ENCODE measurements at places on chromosomes 7 and 10.

DNA sequence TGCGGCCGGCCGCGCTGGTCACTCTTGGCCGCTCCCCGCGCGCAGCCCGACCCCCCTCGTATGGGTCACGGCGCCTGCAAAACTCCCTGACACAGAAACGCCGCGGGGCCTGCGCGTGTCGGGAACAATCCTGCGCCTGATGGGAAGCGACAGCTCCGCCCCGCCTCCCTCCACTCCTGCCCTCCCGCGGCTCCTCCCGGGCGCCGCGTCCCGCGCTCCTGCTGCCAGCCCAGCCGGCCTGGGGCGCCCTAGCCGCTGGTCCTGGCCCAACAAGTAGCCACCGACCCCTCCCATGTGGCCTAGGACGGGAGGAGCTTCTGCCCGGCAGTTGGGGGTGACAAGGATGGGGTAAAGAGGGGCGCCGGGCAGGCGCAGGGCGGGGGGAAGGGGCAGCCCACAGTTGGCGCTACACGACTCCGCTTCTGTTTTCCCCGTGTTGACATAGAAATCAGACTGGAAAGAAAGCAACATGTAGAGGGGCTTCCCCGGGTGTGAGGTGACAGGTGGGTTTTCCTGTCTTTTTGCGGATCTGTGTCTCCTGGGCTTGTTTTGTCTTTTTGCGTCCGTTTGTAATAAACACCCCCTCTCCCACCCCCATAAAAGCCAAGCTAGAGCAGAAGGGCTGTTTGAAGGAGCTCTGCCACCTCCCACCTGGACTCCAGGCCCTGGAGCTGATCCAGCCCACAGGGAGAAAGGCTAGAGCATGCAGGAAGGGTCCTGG lies 35.1 kb upstream of the PAX2 start:
- H3K4me3 ChIP-seq: no peak overlapping the region
- no peaks in the 10 kb centered on the region for H3K36me3 ChIP-seq
- H3K4me1 ChIP-seq: no peaks in the 10 kb centered on the region

GRCh38 chr7:90613088-90613498 lies 17.0 kb downstream of the CDK14 start:
- H3K4me3 ChIP-seq: no peak overlapping the region
- no peaks in the 10 kb centered on the region for H3K4me1 ChIP-seq
- no peaks in the 10 kb centered on the region for H3K27me3 ChIP-seq
- H3K27ac ChIP-seq: no peak overlapping the region

DNA sequence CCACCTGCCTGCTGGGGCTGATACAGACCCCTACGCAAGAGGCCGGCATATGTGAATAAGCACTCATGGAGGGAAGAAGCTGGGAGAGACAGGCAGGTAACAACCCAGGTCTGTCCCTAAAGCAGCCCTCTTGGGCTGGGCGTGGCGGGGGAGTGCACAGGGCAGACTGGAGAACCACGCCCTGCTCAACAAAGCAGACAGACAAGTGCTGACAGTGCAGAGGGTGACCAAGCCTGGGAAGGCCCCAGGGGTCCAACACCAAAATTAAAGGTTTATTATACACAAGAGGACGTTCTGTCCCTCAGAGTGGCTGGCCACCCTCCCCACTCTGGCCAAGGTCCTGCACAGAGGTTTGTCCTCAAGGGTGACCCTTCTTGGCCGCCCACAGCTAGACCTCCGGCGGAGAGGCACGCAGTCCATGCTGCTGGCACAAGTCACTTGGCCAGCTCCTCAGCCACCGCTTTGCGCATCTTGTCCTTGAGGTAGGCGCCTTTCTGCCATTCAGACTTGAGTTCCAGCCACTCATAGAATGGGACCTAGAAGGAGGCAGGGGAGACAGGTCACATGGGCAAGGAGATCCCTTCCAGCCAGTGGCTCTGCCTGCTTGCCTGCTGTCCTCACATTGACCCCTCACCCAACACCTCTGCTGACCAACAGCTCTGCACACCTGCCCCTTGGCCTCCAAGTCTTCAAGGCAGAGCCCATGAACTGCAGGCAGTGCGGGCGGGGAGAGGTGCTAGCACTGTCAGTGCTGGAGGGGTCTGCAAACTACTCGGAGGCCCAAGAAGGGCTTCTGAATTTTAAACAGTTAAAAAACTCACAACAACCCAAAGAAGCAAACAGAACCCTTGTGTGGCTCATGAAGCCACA lies 11.4 kb upstream of the NACAD start:
- no peak overlapping the region for H3K27ac ChIP-seq
- peaks cover 17% of the 10 kb centered on the region for H3K36me3 ChIP-seq
- H3K4me1 ChIP-seq: no peaks in the 10 kb centered on the region
- no peak for DNase-seq
- H3K4me3 ChIP-seq: no peak overlapping the region

GRCh38 chr10:103470761-103471653 lies 8.0 kb downstream of the CALHM3 start:
- no peak for DNase-seq
- no peak overlapping the region for H3K4me3 ChIP-seq
- no peak overlapping the region for H3K27ac ChIP-seq
- H3K4me1 ChIP-seq: no peaks in the 10 kb centered on the region

- no peak for DNase-seq
- no peak overlapping the region for H3K4me3 ChIP-seq
- no peaks in the 10 kb centered on the region for H3K27me3 ChIP-seq
- H3K4me1 ChIP-seq: no peaks in the 10 kb centered on the region
- no peaks in the 10 kb centered on the region for H3K36me3 ChIP-seq
- no peak overlapping the region for H3K27ac ChIP-seq
These were observed 18.9 kb upstream of the AGFG2 start for GRCh38 chr7:100520138-100520537.

- peaks cover 2% of the 10 kb centered on the region for H3K36me3 ChIP-seq
- no peak overlapping the region for H3K27ac ChIP-seq
- no peaks in the 10 kb centered on the region for H3K4me1 ChIP-seq
- DNase-seq: no peak
- no peaks in the 10 kb centered on the region for H3K27me3 ChIP-seq
- H3K4me3 ChIP-seq: no peak overlapping the region
These were observed 68.2 kb downstream of the SLC37A3 start for GRCh38 chr7:140330128-140330527.

- H3K4me1 ChIP-seq: no peaks in the 10 kb centered on the region
- no peaks in the 10 kb centered on the region for H3K27me3 ChIP-seq
- H3K27ac ChIP-seq: no peak overlapping the region
These were observed 248.6 kb upstream of the MAGI2 start for GRCh38 chr7:79702116-79702515.

GRCh38 chr10:35685402-35685801 lies 43.3 kb upstream of the FZD8 start:
- no peaks in the 10 kb centered on the region for H3K27me3 ChIP-seq
- H3K4me3 ChIP-seq: no peak overlapping the region
- H3K4me1 ChIP-seq: no peaks in the 10 kb centered on the region
- no peaks in the 10 kb centered on the region for H3K36me3 ChIP-seq

- H3K4me1 ChIP-seq: no peaks in the 10 kb centered on the region
- H3K27ac ChIP-seq: no peak overlapping the region
- no peak overlapping the region for H3K4me3 ChIP-seq
- peaks cover 2% of the 10 kb centered on the region for H3K36me3 ChIP-seq
- H3K27me3 ChIP-seq: no peaks in the 10 kb centered on the region
These were observed 9.7 kb upstream of the GARS1 start for GRCh38 chr7:30584965-30585364.

GRCh38 chr7:118713039-118713438 lies 488.5 kb downstream of the ANKRD7 start:
- no peak overlapping the region for H3K27ac ChIP-seq
- H3K36me3 ChIP-seq: no peaks in the 10 kb centered on the region
- no peak for DNase-seq
- H3K4me1 ChIP-seq: no peaks in the 10 kb centered on the region
- no peak overlapping the region for H3K4me3 ChIP-seq

DNA sequence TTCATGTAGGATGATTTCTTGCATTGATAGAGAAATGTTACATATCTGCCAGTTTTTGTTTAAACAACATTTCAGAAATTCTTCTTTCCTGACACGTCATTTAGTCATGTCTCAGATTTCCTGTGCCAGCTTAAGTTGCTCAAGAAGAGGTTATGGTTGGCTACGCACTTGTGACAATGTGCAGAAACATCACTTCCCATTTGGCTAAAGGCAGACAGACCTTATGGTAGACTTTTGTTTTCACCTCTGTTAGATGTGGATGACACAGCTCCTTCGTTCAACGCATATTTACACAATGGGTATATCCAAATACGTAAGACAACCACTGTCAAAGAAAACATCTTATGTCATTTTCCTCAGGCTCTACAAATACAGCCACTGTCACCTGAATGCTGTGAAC lies 125.8 kb downstream of the DOCK4 start:
- no peak overlapping the region for H3K4me3 ChIP-seq
- no peak for DNase-seq
- no peaks in the 10 kb centered on the region for H3K27me3 ChIP-seq
- no peaks in the 10 kb centered on the region for H3K36me3 ChIP-seq
- H3K4me1 ChIP-seq: peaks cover 2% of the 10 kb centered on the region
- no peak overlapping the region for H3K27ac ChIP-seq

- H3K27me3 ChIP-seq: peaks cover 3% of the 10 kb centered on the region
- H3K27ac ChIP-seq: no peak overlapping the region
- no peaks in the 10 kb centered on the region for H3K36me3 ChIP-seq
- H3K4me3 ChIP-seq: no peak overlapping the region
- no peak for DNase-seq
- no peaks in the 10 kb centered on the region for H3K4me1 ChIP-seq
These were observed 75.7 kb downstream of the IGF2BP3 start for GRCh38 chr7:23394488-23395171.

DNA sequence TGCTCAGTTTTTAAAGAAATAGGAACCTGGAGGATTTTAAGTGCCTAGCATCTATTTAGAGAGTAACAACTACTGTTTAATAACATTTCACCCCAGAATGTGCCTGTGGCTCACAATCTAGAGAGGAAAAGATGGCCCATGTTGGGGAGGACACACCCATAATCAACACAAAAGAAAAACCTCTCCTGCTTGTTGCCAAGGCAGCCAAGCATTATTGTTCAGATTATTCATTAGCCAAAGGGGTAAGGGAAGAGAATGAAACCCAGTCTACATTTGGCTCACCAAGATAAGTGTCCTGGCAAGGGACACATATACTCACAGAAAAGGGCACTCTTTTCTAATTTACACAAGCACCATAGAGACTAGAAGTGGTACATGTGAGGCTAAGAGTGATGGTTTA lies 17.7 kb upstream of the IFIT1B start:
- H3K4me1 ChIP-seq: no peaks in the 10 kb centered on the region
- H3K27me3 ChIP-seq: no peaks in the 10 kb centered on the region
- no peak for DNase-seq
- no peak overlapping the region for H3K27ac ChIP-seq

GRCh38 chr7:66183700-66184099 lies 21.4 kb upstream of the TPST1 start:
- DNase-seq: no peak
- no peaks in the 10 kb centered on the region for H3K4me1 ChIP-seq
- H3K36me3 ChIP-seq: no peaks in the 10 kb centered on the region

- no peak overlapping the region for H3K27ac ChIP-seq
- peaks cover 7% of the 10 kb centered on the region for H3K36me3 ChIP-seq
- no peaks in the 10 kb centered on the region for H3K27me3 ChIP-seq
- peaks cover 2% of the 10 kb centered on the region for H3K4me1 ChIP-seq
- DNase-seq: no peak
These were observed 31.3 kb downstream of the RNF216 start for GRCh38 chr7:5750031-5750653.

DNA sequence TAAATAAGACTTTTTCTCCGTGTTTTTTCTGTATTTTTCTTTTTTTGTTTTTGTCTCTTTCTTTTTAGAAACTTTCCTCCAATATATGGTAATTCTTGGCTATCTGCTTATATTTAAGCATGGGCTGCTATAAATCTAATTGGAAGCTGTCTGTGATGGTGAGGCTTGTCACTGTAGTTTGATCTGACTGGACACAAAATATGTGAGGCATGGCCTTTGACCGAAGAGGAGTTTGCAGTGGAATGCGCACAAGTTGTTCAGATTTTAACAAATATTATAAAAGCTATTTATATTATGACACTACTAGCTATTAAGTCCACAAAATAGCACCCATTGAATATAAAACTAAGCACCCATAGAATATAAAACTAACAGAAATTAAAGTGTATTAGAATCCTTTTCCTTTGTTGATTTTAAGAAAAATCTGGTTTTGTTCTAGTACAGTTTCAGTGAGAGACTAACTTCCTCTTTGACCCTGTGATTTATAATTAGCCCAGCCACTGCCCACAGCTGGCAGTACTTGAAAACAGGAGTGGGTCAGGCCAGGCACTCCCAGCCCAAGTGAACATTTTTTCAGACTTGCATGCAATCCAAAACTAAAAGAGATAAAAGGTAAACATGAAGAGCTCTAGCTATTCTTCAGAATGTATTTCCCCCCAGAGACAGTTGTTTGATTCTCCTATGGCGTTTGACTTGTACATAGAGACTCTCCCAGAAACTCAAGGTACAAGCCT lies 69.9 kb upstream of the FGL2 start:
- H3K4me3 ChIP-seq: no peak overlapping the region
- DNase-seq: peak; percentile 56
- H3K4me1 ChIP-seq: no peaks in the 10 kb centered on the region
- H3K36me3 ChIP-seq: no peaks in the 10 kb centered on the region

- H3K27me3 ChIP-seq: no peaks in the 10 kb centered on the region
- H3K4me3 ChIP-seq: no peak overlapping the region
- H3K36me3 ChIP-seq: no peaks in the 10 kb centered on the region
- no peak for DNase-seq
- H3K27ac ChIP-seq: no peak overlapping the region
- no peaks in the 10 kb centered on the region for H3K4me1 ChIP-seq
These were observed 167.0 kb downstream of the RPS24 start for GRCh38 chr10:78200686-78201085.

- no peaks in the 10 kb centered on the region for H3K36me3 ChIP-seq
- H3K4me1 ChIP-seq: no peaks in the 10 kb centered on the region
- no peak overlapping the region for H3K27ac ChIP-seq
- DNase-seq: no peak
- H3K4me3 ChIP-seq: no peak overlapping the region
These were observed 160.3 kb downstream of the CELF2 start for GRCh38 chr10:11177926-11178471.

DNA sequence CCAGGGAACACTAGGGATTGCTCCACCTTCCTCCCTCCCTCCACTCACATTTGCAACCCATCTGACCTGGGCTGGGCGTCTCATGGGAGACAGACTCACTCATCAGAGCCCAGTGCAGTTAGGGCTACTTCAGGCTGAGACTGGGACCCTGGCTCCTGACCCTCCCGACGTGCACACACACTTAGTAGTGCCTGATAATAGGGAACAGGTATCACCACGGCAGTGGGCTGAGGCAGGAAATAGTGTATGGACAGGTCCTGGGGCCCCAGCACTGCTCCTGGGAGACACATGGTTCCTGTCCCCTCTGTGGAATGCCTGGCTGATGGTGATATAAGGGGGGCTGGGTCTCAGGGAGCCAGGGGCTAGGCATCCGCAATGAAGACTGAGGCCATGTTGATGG lies 14.3 kb downstream of the AQP1 start:
- no peak overlapping the region for H3K27ac ChIP-seq
- DNase-seq: no peak
- H3K27me3 ChIP-seq: no peaks in the 10 kb centered on the region
